Caco-2 (cell line): ENCODE measurements at places on chromosomes 12 and 14.

GRCh38 chr14:67469954-67470353 is 18.6 kb downstream of the TMEM229B start:
- DNase-seq, result no peak

DNA sequence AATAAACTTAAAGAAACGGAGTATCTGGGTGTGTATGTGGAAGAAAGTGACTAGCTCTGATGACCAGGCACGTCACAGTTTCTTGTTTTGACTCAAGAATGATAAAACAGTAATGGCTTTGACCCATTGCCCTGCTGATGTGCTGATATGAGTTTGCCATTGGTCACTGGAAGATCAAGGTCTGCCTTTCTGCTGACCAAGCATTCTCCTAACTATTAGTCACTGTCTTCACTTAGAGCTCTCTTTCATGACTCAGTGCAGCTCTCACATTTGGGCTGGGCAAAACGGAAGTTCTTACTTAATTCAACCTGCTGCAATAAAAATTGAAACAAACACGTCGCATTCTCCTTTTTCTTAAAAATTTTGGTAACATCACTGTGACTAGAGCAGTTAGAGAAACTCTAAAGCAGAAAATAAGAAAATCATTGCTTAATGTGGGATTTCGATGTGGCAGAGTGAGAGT is 366.7 kb downstream of the BTG1 start:
- DNase-seq, result peak; percentile 41

DNA sequence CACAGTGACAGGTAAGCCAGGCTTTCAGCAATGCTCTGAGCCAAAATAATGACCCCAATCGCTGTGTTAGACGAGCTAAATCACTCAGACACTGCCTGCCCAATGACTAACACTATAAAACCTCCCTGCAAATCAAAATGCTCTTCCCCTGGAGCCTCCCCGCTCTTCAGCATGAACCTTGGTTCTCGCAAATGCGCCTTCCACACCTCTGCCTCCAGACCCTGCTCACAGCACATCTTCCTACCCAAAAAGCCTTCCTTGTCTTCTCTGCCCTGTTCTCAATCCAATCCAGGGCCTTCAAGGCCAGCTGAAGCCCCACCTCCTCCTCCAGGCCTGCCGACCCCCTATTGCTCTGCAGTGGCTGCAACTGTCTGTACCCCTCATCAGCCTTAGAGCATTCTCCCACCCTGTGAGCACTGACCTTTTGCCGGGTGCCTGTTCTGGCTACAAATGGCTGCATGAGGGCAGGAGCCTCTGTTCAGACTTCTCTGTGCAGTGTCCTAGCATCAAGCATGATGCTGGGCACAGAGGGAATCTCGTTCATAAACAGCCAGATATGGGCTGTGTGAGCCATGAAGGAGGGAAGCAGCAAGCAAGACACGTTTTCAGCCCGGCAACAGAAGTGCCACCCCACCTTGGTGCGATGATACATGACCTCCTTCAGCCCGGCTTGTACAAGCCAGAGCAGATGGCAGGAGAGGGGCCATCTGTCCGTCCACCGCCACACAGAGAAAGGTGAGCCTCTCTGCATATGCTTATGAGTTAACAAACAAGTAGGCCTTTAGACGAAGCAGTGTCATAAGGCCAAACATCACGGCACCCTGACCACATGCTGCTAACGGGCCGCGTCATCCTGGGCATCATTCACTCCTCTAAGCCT is 64.5 kb upstream of the DDX11 start:
- DNase-seq, result no peak

GRCh38 chr12:709455-710020 is 42.8 kb upstream of the WNK1 start:
- DNase-seq, result no peak

- DNase-seq, result no peak
Observed at GRCh38 chr12:101698800-101699347, 1.4 kb downstream of the CHPT1 start.

GRCh38 chr14:78451319-78451695 is 281.1 kb downstream of the NRXN3 start:
- DNase-seq, result no peak

GRCh38 chr14:35879654-35880249 is 53.6 kb downstream of the BRMS1L start:
- no peak for DNase-seq

- no peak for DNase-seq
Observed at GRCh38 chr14:53621433-53621832, 335.2 kb downstream of the BMP4 start.

DNA sequence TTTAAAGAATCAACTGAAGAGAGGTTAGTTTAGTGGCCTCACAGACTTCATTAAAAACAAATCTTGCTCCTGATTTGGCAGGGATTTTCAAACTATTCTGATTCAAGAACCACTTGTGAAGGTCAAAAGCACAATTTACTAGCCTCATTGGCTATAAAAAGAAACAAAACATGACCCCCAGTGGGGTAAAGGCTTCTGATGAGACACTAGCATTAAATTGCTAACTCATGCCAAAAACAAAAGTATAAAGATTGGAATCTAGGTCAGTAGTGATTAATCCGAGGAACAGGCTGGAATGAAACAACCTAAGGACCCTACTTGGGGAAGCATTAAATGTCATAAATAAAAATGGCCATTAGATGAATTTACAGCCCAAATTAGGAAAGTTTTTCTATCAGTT is 312.3 kb downstream of the PAWR start:
- DNase-seq, result no peak

DNA sequence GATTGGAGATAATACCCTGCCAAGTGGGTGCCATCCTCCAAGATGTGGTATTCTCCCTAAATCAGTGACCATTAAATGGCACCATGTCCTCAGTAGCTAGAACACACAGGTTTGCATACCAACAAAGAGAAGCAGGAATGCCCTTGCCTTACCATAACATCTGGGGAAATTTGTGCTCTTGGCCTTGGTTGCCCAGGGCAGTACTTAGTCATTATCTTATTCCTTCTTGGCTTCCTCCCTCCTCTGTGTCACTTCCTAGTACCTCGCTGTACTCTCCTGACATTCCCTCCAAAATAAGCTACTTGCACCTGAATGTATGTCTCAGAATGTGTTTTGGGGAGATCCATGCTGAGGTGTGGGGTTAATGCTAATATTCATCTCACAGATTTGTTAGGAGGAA is 43.4 kb downstream of the GPR65 start:
- DNase-seq, result no peak

DNA sequence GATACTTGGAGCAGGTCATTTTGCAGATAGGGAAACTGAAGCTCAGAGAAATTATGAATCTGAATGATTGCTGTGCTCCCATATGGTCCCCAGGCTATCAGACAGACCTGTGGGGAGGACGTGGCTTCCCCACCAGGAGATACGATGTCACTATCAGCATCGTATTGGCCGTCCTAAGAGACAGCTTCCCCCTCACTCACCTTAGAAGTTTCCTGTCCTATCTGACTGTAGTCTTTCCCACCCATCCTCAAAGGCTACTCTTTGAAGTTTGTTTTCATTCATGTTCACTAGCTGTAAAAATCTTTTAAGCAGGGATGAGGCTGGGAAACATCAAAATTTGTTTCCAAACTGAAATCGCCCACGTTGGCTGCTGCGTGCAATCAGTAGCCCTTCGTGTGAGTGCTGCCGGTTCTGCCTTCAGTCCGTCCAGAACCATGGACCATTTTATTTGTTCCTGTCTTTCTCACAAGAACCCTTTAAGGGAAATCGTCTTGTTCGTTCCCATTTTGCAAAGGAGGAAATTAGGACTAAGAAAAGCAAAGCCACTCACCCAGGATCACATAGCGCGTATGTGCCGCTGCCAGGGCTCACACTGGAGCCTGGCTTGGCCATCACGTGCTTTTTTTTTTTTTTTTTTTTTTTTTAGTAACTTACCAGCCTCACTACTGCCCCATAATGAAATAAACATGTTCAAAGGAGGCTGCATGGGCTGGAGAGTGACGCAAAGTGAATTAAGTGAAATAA is 1.0 kb upstream of the KDM2B start:
- DNase-seq, result no peak

- DNase-seq, result peak; percentile 17
Observed at GRCh38 chr14:90060965-90061684, 669 bp upstream of the KCNK13 start.

DNA sequence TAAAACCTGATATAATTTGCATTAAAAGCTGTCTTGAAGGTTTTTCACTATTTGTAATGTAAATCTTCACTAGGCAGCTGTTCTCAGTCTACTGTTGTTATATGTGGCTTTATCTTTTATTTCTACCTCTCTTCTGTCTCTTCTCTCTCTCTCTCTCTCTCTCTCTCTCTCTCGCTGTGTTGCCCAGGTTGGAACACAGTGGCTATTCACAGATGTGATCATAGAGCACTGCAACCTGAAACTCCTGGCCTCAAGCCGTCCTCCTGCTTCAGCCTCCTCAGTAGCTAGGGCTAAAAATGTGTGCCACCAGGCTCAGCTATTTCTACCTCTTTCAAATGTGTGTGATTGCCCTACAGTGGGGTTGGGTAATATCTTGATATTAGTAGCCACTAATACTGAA is 21.1 kb downstream of the FUT8 start:
- no peak for DNase-seq

- no peak for DNase-seq
Observed at GRCh38 chr12:12572659-12573058, 10.0 kb upstream of the DUSP16 start.

DNA sequence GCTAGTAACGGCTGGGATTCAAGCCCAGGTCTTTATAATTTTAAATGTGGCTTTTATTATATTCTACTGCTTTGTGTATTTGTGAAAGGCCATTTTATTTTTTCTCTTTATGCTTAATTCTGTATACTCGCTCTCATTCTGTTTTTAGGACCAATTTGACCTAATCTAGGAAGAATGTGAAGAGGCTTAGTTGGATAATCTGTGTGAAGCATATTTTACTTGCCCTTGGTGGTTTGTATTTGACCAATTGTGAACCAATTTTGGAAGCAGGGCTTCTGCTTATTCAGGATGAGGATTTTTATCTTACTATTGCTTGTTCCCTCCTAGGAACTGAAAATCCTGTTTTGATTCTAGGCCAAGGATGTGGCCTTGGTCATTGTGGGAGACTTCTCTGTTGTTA is 113.1 kb downstream of the TTC6 start:
- no peak for DNase-seq

- DNase-seq, result no peak
Observed at GRCh38 chr14:54349713-54350112, 47.1 kb upstream of the CDKN3 start.

DNA sequence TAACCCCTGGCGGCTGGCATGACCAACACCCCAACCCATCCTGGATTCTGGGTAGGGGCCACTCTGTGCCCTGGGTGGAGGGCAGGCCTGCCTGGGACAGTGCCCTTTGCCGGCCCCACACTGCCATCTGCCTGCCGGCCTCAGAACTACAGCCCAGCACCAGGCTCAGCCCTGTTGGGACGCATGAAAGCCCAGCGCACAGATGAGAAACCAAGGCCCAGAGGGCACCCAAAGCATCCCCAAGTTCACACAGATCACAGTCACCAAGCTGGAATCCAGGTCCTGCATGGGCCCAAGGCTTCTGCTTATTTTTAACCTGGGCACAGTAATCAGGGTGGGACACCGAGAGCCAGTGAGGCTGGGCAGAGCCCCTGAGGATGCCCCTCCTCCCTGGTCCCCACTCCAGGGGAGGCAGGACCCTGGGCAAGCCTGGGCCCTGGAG is 26.2 kb downstream of the RFLNA start:
- peak; percentile 80 for DNase-seq
